ENCODE measurements at places on chromosomes 5 and 9.

DNA sequence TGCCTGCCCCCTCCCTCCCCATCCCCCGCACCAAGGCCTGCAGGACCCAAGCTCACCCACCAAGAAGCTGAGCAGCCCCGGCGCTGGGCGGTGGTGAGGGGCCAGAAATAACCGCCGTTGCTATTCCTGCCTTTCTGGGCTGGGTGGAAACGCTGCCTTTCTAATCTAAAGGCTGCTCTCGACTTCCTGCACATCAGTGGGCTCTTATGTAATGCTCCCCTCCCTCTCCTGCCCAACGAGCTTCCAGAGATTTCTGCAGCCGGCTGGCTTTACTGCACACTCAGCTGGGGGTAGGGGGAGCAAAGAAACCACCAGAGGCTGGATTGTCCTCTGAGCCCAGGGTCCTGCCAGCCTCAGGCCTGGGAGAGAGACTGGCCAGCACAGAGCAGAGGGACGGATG is 6.9 kb upstream of the EGR1 start:
- H3K4me3 ChIP-seq = no peak overlapping the region
- peaks cover 18% of the 10 kb centered on the region for H3K4me1 ChIP-seq
- H3K27me3 ChIP-seq = no peaks in the 10 kb centered on the region

DNA sequence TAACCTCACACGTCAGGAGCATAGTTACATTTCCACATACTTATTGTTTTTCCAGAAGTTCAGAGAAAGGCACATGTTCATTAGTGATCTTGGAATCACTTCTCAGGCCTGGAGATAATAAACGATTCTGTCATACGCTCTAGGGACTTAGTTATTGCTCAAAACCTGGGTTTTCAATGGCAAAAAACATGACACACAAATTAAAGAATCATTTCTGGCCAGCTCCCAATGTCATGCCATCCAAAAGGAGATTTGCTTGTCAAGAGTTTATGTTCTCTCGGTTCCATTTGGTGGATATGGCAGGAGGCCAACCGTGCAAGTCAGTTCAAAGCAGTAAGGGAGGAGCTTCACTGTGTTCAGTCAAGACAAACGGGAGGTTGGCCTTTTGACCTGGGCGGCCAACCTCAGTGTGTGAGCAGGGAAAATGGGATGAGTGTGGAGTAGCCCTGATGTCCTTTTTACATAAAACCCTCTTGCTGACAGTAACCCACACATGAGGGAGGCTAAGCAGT is 123.4 kb downstream of the NXNL2 start:
- H3K27ac ChIP-seq = peak overlapping the region; percentile 68
- no peaks in the 10 kb centered on the region for H3K27me3 ChIP-seq

DNA sequence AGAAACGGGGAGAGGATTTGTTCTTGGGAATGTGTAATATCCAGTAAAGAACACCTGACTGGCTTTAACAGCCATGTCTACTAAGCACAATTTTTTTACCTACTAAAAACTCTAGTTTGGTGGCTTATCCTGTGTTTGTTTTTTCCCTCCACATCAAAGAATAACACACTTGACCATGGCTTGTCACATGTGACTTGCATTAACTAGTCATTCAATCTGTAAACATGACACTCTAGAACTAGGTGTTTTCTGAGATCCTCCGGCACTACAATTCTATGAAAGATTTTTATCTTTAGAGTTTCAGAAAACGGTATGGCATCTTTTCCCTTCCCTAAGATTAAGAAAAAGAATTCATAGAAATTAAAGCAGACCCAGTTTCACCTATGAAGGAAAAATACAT is 103.7 kb downstream of the CEMIP2 start:
- H3K4me1 ChIP-seq = no peaks in the 10 kb centered on the region
- H3K36me3 ChIP-seq = no peaks in the 10 kb centered on the region
- no peaks in the 10 kb centered on the region for H3K27me3 ChIP-seq
- H3K27ac ChIP-seq = no peak overlapping the region

DNA sequence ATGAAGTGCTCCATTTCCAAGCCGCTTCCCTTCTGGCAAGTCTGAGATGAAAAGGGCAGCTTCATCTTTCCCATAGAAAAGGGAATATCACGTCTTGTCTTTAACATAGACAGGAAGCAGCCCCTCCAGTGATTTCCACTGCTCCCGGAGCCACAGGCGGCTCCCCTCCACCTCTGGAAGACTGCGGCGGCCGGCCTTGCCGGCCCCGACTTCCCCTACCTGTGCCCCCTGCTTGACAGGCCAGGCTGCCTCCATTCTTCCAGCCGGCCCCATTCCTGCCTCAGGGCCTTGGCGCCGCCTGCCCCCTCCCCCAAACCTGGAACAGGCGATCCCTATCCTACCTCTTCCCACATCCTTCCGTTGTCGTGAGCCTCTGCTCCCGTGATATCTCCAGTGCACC is 141.8 kb downstream of the ZNF354C start:
- no peaks in the 10 kb centered on the region for H3K4me1 ChIP-seq
- H3K4me3 ChIP-seq = no peak overlapping the region
- H3K27ac ChIP-seq = no peak overlapping the region
- H3K27me3 ChIP-seq = no peaks in the 10 kb centered on the region

DNA sequence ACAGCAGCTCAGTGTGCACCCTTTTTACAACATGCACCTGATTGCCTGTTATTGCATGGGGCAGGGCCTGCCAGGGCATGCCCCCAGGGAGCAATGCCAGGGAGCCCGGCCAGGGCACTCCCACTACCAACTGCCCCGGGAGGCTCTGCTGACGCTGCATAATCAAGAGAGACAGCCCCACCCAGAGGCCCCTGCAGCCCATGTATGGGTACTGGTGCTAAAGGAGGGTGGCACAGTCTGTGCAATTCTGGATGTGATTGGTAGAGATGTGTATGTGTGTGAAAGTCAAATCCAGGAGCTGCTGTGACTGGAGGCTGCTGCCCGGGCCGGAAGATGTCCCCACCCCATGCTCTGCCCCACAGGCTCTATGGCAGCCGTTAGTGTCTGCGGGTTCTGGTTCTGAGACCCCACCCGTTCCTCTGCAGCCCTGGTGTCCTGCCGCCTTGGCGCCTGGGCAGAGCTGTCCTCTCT is 3.9 kb upstream of the NEURL1B start:
- peaks cover 13% of the 10 kb centered on the region for H3K27me3 ChIP-seq
- H3K27ac ChIP-seq = peak overlapping the region; percentile 20
- DNase-seq = no peak
- H3K36me3 ChIP-seq = no peaks in the 10 kb centered on the region
- H3K4me3 ChIP-seq = peak overlapping the region; percentile 31
